ENCODE measurements at places on chromosomes 5 and 9.
A peak's percentile ranks its signal among the peaks of the same experiment; 100 is the strongest.

DNA sequence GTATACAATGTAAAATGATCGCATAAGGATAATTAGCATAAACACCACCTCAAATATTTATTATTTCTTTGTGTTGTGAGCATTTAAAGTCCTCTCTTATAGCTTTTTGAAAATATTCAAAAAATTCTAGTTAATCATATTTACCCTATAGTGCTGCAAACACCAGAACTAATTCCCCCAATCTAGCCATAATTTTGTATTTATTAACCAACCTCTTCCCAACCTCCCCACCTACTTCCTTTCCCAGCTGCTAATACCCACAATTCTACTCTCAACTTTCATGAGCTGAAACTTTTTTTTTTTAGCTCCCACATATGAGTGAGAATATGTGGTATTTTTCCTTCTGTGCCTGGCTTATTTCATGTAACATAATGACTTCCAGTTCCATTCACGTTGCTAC, 317.8 kb upstream of the ATP10B start:
- H3K27ac ChIP-seq: no peak overlapping the region
- H3K36me3 ChIP-seq: no peaks in the 10 kb centered on the region
- H3K4me3 ChIP-seq: no peak overlapping the region
- no peaks in the 10 kb centered on the region for H3K4me1 ChIP-seq
- DNase-seq: no peak
- H3K27me3 ChIP-seq: no peaks in the 10 kb centered on the region

GRCh38 chr5:142600092-142600491, 85.8 kb downstream of the FGF1 start:
- no peak overlapping the region for H3K4me3 ChIP-seq
- no peak overlapping the region for H3K27ac ChIP-seq
- no peak for DNase-seq
- H3K4me1 ChIP-seq: peaks cover 6% of the 10 kb centered on the region
- no peaks in the 10 kb centered on the region for H3K27me3 ChIP-seq

DNA sequence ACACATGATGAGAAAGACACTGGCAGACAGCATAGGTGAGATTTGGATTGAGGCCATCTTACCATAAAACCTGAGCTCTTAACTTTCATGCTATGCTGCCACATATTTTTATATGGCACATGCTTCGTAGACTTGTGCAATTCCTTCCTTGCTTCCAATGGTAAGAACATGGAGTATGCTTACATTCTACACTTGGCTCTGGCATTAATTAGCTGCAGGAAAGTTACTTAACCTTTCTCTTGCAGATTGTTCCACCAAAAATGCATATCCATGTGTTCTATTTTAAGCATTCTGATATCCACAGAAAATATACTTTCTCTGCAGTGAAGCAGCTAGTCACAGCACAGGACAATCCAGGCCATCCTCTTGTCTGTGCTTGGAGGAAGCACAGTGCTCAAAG, 119.4 kb downstream of the MPDZ start:
- no peaks in the 10 kb centered on the region for H3K4me1 ChIP-seq
- no peak overlapping the region for H3K27ac ChIP-seq
- no peak overlapping the region for H3K4me3 ChIP-seq
- H3K36me3 ChIP-seq: peaks cover 11% of the 10 kb centered on the region
- no peaks in the 10 kb centered on the region for H3K27me3 ChIP-seq
- DNase-seq: no peak

DNA sequence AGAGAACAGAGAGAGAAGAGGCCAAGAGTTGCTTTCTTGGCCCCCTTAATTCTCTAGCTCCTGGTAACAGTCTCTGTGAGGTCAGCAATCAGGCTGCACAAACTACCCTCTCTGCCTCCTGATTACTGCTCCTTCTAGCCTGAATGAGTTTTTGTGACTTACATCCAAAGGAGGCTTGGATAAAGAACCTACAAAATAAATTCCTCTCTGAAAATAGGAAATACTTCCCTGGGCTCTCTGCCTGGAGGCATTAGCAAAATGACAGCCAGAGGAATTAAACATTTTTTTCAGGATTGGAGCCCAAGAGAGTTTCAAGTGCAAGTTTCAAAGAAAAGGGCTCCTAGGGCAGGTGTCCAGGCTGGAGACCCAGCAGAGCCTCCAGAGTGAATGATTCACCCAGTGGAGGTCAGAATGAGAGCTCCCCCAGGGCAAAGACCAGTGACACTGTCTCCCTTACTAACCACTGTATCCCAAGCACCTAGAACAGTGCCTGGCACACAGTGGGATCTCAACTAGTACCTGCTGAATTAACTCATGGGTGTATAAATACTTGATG, 162.5 kb downstream of the SPOCK1 start:
- H3K27me3 ChIP-seq: no peaks in the 10 kb centered on the region
- no peaks in the 10 kb centered on the region for H3K4me1 ChIP-seq
- H3K4me3 ChIP-seq: no peak overlapping the region
- H3K36me3 ChIP-seq: no peaks in the 10 kb centered on the region

DNA sequence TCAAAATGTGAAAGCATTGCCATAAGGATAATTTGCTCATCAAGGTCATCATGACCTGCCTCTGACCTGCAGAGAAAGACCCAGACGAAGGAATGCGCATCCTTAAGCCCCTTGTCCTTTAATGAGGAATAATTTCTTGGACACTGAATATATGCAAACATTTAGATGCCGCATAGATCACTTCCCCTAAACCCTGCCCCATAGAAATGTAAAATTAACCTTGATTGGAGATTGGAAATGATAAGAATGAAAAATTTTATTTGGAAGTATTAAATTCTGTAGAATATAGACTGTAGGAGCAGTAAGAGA, 233.1 kb downstream of the ARHGAP26 start:
- H3K36me3 ChIP-seq: no peaks in the 10 kb centered on the region
- H3K4me1 ChIP-seq: peaks cover 67% of the 10 kb centered on the region
- H3K4me3 ChIP-seq: no peak overlapping the region
- peak overlapping the region; percentile 88 for H3K27ac ChIP-seq
- DNase-seq: no peak
- no peaks in the 10 kb centered on the region for H3K27me3 ChIP-seq

- DNase-seq: no peak
- H3K27me3 ChIP-seq: no peaks in the 10 kb centered on the region
Observed at GRCh38 chr5:152523964-152524363, 118.9 kb upstream of the NMUR2 start.

DNA sequence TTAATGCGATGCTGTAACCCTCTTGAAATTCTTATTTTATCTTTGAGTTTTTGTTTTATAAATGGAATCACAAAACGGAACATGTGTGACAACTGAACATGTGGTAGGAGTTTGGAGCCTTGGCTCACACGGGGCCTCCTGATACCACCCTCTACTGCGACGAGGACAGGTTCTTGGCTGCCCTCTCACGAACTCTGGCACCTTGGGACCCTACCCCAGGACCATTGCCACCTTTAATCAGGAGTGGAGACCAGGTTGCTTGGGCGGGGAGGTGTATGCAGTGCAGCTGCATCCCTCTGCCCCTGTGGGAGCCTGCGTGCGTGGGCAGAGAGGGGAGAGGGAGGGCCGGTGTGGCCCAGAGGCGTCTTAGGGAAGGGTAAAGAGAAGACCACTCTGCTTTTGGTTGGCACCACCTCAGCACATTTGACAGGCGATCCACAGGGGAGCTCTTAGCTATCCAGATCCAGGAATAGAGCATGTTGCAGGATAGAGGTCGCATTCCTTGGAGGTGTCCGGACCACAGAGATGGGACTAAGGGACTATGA, 753.9 kb upstream of the PTPRD start:
- H3K27ac ChIP-seq: no peak overlapping the region
- H3K4me3 ChIP-seq: no peak overlapping the region
- no peak for DNase-seq
- H3K4me1 ChIP-seq: no peaks in the 10 kb centered on the region
- no peaks in the 10 kb centered on the region for H3K27me3 ChIP-seq

- H3K4me1 ChIP-seq: peaks cover 15% of the 10 kb centered on the region
- H3K4me3 ChIP-seq: no peak overlapping the region
- no peak for DNase-seq
- no peaks in the 10 kb centered on the region for H3K36me3 ChIP-seq
- no peaks in the 10 kb centered on the region for H3K27me3 ChIP-seq
Observed at GRCh38 chr5:110916381-110917049, 155.0 kb upstream of the TSLP start.

GRCh38 chr5:50807661-50808060, 141.2 kb downstream of the PARP8 start:
- no peaks in the 10 kb centered on the region for H3K4me1 ChIP-seq
- no peak overlapping the region for H3K4me3 ChIP-seq
- peaks cover 7% of the 10 kb centered on the region for H3K36me3 ChIP-seq
- H3K27ac ChIP-seq: no peak overlapping the region

- DNase-seq: no peak
- H3K4me3 ChIP-seq: no peak overlapping the region
- no peaks in the 10 kb centered on the region for H3K27me3 ChIP-seq
- H3K27ac ChIP-seq: no peak overlapping the region
- H3K36me3 ChIP-seq: no peaks in the 10 kb centered on the region
Observed at GRCh38 chr5:171475596-171475995, 56.1 kb downstream of the FGF18 start.

GRCh38 chr9:71079451-71079850, 42.0 kb downstream of the TRPM3 start:
- no peak overlapping the region for H3K4me3 ChIP-seq
- no peaks in the 10 kb centered on the region for H3K27me3 ChIP-seq
- no peak overlapping the region for H3K27ac ChIP-seq
- no peaks in the 10 kb centered on the region for H3K36me3 ChIP-seq
- H3K4me1 ChIP-seq: no peaks in the 10 kb centered on the region
- DNase-seq: no peak

- no peak overlapping the region for H3K27ac ChIP-seq
Observed at GRCh38 chr5:171107669-171108068, 201.4 kb upstream of the TLX3 start.

- DNase-seq: no peak
- no peak overlapping the region for H3K4me3 ChIP-seq
- no peaks in the 10 kb centered on the region for H3K27me3 ChIP-seq
- H3K4me1 ChIP-seq: no peaks in the 10 kb centered on the region
- no peaks in the 10 kb centered on the region for H3K36me3 ChIP-seq
Observed at GRCh38 chr5:7040111-7040510, 326.9 kb downstream of the TENT4A start.

GRCh38 chr9:29044959-29045358, 1471.7 kb upstream of the C9orf72 start:
- no peak overlapping the region for H3K27ac ChIP-seq
- H3K4me1 ChIP-seq: no peaks in the 10 kb centered on the region
- no peak for DNase-seq

DNA sequence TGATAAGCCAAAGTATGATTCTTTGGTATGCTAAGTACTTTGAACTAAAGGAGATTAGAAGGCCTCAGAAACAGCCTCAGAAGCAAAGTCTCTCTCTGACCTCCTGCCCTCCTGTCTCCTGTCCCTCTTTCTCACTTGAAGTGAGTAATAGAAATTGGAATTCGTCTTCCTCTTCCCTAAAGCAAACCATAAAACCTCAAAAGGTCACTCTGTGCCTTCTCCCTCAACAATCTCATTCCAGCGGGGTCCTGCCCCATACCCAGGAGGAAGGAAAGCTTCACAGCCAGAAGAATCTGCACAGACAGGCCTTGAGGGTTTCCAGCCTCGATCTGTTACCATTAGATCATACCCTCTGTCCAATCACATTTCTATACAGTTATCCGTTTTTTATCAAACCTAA, 87.8 kb downstream of the HAPLN1 start:
- H3K4me3 ChIP-seq: no peak overlapping the region
- no peaks in the 10 kb centered on the region for H3K36me3 ChIP-seq
- no peak overlapping the region for H3K27ac ChIP-seq
- H3K4me1 ChIP-seq: no peaks in the 10 kb centered on the region
- no peak for DNase-seq

DNA sequence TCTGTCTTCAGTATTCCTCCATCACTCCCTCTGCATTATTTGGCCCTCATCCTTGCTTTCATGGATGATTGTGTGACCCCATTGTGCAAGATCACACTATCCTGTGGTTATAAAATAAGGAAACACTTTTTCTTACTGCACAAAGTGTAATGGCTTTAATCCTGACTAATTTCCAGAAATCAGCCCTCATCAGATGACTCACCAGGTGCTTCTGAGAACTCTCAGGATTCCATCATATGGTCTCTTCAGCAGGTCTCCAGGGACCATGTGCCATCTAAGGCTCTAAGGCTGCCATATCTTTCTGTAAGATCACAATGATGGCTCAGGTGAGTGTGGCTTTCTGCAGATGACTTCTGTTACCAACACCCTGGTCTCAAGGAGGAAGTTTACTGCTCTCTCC, 27.3 kb upstream of the FER start:
- no peaks in the 10 kb centered on the region for H3K4me1 ChIP-seq
- no peaks in the 10 kb centered on the region for H3K36me3 ChIP-seq
- no peak overlapping the region for H3K4me3 ChIP-seq
- DNase-seq: no peak
- no peaks in the 10 kb centered on the region for H3K27me3 ChIP-seq
- no peak overlapping the region for H3K27ac ChIP-seq

- H3K27ac ChIP-seq: no peak overlapping the region
- no peak overlapping the region for H3K4me3 ChIP-seq
- no peaks in the 10 kb centered on the region for H3K36me3 ChIP-seq
- DNase-seq: no peak
- H3K4me1 ChIP-seq: peaks cover 4% of the 10 kb centered on the region
- H3K27me3 ChIP-seq: no peaks in the 10 kb centered on the region
Observed at GRCh38 chr9:16689351-16689938, 181.0 kb downstream of the BNC2 start.

- peaks cover 9% of the 10 kb centered on the region for H3K36me3 ChIP-seq
- no peak overlapping the region for H3K27ac ChIP-seq
- H3K4me1 ChIP-seq: peaks cover 19% of the 10 kb centered on the region
- DNase-seq: no peak
- no peak overlapping the region for H3K4me3 ChIP-seq
Observed at GRCh38 chr5:112979723-112980122, 3.1 kb downstream of the DCP2 start.

DNA sequence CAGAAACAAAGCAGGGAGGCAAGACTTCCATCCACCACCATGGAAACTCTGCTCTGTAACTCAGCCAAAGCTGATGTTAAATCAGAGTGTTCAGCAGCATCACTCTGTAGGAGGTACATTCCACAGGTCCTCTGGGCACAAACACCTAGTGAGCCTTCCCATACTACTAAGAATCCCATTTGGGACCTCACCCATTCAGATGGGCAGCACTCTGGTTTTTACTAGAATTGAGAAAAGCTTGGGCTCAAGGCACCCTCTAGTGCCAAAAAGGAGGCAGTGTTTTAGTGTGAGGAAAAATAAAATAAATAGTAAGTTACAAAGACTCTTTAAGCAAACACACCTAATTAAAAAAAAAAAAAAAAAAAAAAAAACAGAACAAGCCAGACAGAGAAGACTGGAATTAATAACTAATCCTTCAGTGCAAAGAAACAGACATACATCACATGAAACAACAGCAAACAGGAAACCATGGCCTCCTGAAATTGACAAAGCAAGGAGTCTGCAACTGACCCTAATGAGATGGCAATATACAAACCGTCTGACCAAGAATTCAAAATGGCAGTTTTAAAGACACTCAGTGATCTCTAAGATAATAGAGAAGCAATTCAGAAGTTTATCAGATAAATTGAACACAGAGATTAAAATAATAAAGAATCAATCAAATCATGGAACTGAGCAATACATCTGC, 159.5 kb downstream of the GNA14 start:
- H3K4me1 ChIP-seq: no peaks in the 10 kb centered on the region
- DNase-seq: no peak
- no peak overlapping the region for H3K27ac ChIP-seq
- H3K36me3 ChIP-seq: no peaks in the 10 kb centered on the region
